ENCODE measurements at places on chromosomes 3 and 15.

- DNase-seq = no peak
Observed at GRCh38 chr15:76440441-76440840, 103.9 kb downstream of the ISL2 start.

GRCh38 chr15:100517846-100518245, 10.9 kb downstream of the CERS3 start:
- DNase-seq = no peak

GRCh38 chr3:181329024-181329423, 339.5 kb upstream of the DNAJC19 start:
- no peak for DNase-seq

- DNase-seq = no peak
Observed at GRCh38 chr15:83554558-83554957, 99.4 kb upstream of the ADAMTSL3 start.

- no peak for DNase-seq
Observed at GRCh38 chr3:101976473-101976872, 127.2 kb downstream of the NFKBIZ start.

GRCh38 chr15:37199545-37199944, 99.2 kb upstream of the MEIS2 start:
- no peak for DNase-seq

DNA sequence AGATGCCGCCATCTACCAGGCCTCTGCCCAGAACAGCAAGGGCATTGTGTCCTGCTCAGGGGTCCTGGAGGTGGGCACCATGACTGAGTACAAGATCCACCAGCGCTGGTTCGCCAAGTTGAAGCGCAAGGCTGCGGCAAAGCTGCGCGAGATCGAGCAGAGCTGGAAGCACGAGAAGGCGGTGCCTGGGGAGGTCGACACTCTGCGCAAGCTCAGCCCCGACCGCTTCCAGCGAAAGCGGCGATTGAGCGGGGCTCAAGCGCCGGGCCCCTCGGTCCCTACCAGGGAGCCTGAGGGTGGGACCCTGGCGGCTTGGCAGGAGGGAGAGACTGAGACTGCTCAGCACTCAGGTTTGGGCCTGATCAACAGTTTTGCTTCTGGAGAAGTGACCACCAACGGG, 22.6 kb downstream of the ALPK3 start:
- no peak for DNase-seq

- no peak for DNase-seq
Observed at GRCh38 chr15:62453375-62453774, 288.3 kb upstream of the C2CD4B start.

- DNase-seq = no peak
Observed at GRCh38 chr3:24472358-24472757, 22.3 kb downstream of the THRB start.

DNA sequence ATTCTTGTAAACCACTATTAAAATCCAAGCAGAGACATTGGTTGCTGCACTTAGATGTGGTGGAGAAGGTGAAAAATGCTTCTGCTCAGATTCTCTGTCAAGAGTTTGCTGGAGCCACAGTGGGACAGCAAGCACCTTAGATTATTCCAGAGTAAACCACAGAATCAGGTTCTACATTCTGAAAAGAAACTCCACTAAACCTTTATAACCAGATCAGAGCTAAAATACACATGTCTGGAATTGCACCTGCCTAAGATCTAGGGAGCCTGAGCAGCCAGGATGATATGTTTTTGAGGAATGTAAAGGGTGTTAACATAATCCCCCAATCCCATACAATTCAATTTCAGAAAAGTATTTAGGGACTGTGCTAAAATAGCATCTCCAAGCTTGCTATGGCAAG, at the start of gene ZPLD1:
ZPLD1 (plus strand) TSS at position 301 of the 400 bp plus-strand sequence. CDS start 3,473 bp downstream, outside the sequence.
- no peak for DNase-seq

DNA sequence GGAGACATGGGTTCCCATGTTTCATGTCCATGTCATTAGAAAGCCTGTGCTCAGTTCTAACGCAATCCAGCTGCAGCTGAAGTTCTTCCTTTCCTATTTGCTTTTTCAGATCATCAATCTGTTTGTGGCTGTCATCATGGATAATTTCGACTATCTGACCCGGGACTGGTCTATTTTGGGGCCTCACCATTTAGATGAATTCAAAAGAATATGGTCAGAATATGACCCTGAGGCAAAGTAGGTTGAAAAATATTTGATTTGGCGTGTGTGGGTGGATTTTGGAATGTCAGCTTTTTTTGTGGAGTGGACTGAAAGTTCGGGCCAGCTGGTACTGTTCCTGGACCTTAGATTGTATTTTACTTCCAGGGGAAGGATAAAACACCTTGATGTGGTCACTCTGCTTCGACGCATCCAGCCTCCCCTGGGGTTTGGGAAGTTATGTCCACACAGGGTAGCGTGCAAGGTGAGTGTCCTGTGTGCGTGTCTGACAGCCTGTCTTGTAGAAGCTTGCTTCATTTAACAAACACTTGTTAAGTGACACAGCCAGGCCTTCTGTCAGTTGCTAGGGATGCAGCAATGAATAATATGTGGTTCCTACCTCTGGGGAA, 69.6 kb downstream of the CHDH start:
- no peak for DNase-seq

- DNase-seq = no peak
Observed at GRCh38 chr15:100515758-100516157, 13.0 kb downstream of the CERS3 start.

GRCh38 chr3:49016414-49017228, 1.8 kb downstream of the DALRD3 start:
- no peak for DNase-seq

GRCh38 chr15:98690272-98690950, 42.1 kb downstream of the IGF1R start:
- no peak for DNase-seq

DNA sequence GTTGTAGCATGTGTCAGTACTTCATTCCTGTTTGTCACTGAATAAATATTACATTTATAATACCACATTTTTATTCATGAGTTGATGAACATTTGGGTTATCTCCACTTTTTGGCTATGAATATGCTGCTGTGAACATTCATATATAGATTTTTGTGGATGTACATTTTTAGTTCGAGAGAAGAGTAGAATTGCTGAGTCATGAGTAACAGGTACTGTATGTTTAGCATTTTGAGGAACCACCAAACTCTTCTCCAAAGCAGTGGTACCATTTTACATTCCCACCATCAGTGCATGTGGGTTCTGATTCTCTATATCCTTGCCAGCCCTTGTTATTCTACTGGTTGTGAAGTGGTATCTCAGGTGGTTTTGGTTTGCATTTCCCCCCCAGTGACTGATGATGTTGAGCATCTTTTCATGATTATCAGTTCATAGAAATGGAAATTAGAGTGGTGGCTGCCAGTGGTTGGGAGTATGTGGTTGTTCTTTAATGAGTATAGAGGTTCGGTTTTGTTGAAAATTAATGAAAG, 59.6 kb downstream of the CCDC66 start:
- DNase-seq = no peak

GRCh38 chr3:19543212-19543841, 390.7 kb downstream of the EFHB start:
- DNase-seq = peak; percentile 50

GRCh38 chr15:59940456-59940855, 63.7 kb upstream of the FOXB1 start:
- no peak for DNase-seq

- DNase-seq = no peak
Observed at GRCh38 chr3:31762097-31762764, 218.8 kb downstream of the OSBPL10 start.

DNA sequence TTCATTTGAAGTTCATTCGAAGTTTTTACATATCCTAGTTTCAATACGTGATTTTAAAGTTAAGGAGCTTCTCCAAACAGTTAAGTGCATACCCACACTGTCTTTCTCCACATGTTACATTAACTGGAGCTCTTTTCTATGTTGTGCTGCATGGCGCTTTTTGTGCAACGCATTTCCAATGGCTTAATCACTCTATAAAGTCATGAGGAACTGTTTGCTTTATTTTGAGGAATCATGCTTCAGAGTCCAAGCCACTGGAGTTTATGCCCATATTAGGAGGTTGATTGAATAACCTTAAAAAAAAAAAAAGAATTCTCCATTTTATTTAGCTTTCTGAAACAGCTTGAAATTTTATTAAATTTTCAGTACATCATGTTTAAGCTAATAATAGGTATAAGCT, 109.4 kb upstream of the MBNL1 start:
- DNase-seq = no peak

DNA sequence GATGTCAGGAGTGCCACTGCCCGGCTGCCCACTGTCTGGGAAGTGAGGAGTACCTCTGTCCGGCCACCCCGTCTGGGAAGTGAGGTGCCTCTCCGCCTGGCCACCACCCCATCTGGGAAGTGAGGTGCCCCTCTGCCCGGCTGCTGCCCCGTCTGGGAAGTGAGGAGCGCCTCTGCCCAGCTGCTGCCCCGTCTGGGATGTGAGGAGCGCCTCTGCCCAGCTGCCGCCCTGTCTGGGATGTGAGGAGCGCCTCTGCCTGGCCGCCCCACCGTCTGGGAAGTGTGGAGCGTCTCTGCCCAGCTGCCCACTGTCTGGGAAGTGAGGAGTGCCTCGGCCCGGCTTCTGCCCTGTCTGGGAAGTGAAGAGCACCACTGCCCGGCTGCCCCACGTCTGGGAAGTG, 3.3 kb downstream of the COX17 start:
- no peak for DNase-seq

- DNase-seq = no peak
Observed at GRCh38 chr3:181943285-181943684, 231.6 kb downstream of the SOX2 start.

DNA sequence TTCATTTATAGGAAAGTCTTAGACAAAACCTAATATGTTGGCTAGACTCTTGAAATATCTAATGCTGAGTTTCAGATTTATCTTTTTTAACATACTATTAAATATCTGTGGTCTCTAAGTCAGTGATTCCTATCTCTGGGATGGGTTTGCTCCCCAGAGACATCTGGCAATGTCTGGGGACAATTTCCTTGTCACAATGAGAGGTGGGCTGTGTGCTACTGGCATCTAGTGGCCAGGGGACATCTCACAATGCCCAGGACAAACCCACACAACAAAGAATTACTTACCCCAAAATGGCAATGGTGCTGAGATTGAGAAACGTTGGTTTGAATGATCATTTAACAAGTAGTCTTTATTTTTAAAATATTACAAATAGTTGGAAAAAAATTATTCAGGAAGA, 602.1 kb downstream of the MAGI1 start:
- DNase-seq = peak; percentile 54

DNA sequence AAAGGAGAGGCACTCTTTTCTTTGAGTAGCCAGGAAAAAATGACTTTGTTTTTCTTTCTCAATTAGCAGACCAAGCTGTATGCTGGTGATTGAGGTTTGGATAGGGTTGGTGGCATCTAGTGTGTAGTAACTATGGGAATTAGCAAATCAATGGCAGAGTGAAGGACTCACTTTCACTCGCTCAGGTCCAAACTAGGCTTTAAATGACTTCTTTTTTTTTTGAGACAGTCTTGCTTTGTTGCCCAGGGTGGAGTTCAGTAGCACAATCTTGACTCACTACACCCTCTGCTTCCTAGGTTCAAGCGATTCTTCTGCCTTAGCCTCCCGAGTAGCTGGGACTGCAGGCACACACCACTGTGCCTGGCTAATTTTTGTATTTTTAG, 35.9 kb downstream of the PRKCI start:
- DNase-seq = no peak

GRCh38 chr15:29172742-29173725, 96.6 kb downstream of the NSMCE3 start:
- DNase-seq = no peak

- no peak for DNase-seq
Observed at GRCh38 chr3:134143828-134144401, 106.7 kb downstream of the RYK start.

DNA sequence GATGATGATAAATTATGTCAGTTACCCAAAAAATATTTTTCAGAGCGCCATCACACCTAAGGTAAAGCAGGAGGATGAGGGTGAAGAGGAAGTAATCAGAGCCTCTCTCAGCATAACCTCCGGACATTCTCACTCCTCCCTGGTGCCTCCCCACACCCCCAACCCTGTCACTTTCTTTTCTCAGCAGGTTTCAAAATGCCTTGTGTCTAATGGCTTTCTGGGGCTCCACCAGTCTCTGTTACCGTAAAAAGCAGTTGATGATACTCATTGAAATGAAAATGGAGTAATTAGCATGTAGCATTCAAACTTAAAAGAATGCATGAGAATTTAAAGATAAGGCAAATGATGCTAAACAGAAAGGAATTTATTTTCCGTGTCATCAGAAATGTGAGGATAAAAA, 180.0 kb downstream of the ERC2 start:
- DNase-seq = no peak

GRCh38 chr3:185537369-185537970, 14.9 kb downstream of the LIPH start:
- DNase-seq = no peak

GRCh38 chr3:171321559-171322360, 138.4 kb downstream of the TNIK start:
- no peak for DNase-seq

Data from WERI-Rb-1 (cell line).